HT-29 (cell line): ENCODE measurements at places on chromosomes 3 and 15. TPM values are rescaled to one million over a fixed set of nuclear protein-coding genes. Genes with fewer than 3 reads are reported as not detected.

- no peak for DNase-seq
These were observed 10.7 kb downstream of the AQP9 start for GRCh38 chr15:58148633-58149445.

GRCh38 chr3:86814918-86815655 lies 175.9 kb downstream of the VGLL3 start:
- DNase-seq = no peak

STRA6 gene
- total RNA-seq = 14.3 and 14.7 TPM in 2 replicates

DNA sequence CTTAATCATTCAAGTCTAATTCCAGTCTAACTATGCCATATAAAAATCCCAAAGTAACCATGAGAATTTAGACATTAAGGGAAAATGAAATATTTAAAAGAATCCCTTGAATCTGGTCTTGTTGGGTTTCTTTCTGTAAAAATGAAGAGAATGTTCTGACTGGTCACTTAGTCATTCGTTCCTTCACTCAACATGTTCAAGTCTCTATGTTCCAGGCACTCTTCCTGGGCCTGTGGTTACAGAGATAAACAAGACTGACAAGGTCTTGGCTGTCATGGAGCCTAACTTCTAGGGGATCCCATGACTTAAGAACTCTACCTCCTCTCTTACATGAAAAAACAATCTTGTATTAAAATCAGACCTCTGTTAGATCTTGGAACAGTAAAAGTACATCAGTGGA lies 638.6 kb upstream of the TBL1XR1 start:
- DNase-seq = no peak

ASB14 gene
- not detected in 2 replicates for total RNA-seq

DNA sequence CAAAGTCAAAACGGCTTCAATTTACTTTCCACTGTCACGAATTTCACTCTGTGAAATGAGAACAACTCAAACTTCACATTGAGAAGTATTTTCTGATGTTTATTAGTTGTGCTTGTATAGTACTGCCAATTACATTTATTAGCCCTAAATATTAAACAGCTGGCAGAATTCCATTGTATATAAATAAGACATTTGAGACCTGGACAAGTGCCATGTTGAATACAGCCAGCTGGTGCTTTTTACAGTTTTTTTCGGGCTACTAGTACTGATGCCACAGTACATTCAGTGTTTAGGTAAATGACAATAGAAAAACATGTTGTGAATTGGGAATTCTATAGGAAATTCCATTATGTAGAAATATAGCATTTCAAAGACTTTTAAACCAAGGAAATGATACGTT lies 79.0 kb downstream of the EPHA3 start:
- no peak for DNase-seq

DNA sequence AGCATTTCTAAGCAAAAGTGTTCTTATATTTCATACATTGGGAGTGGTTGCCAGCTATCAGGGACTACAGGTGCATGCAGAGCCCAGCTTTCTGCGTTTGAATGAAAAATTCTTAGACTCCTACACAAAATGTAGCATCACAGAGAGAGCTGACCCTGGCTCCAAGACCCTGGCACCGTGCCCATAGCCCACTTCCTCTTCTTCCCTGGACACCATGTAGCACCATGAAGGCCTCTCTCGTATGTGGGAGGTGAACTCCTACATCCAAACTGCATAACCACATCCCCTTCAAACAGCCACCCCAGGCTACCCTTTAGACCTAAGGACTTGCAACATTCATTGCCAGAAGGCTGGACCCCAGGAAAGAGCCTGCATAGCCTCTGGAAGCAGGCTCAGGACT lies 35.8 kb upstream of the ATOSA start:
- DNase-seq = no peak

DNA sequence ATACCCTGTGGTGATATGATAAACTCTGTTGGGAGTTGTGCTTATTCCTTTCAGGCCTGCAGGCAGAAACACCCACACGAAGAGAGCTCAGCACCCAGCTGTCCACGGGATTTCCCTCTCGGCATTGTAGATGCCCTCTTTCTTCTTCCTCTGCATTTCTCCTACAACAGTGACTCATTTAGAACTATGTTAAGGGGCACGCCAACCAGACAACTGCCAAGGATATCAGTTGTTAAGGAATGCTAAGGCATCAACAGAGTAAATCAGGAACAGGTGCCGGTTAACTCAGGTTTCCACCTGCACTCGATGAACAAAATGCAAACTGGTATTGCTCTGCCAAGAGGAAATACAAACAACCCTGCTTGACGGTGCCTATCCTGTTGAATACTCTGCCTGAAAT lies 270.0 kb upstream of the PEX5L start:
- DNase-seq = no peak
